ENCODE measurements at places on chromosomes 4 and X.
A peak's percentile ranks its signal among the peaks of the same experiment; 100 is the strongest.

GRCh38 chr4:7596918-7597606, 162.3 kb upstream of the PSAPL1 start:
- no peak for DNase-seq

DNA sequence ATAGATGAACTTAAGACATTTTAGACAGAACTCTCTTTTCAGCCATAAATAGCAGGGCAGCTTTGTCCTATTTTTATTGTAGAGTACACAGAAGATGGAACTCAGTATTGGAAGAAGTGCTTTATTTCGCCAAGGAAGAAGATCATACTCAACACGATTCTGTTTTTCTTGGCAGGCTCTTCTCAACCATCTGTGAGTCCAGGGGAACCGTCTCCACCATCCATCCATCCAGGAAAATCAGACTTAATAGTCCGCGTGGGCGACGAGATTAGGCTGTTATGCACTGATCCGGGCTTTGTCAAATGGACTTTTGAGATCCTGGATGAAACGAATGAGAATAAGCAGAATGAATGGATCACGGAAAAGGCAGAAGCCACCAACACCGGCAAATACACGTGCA, 37.6 kb downstream of the KIT start:
- DNase-seq: no peak

- peak; percentile 40 for DNase-seq
Observed at GRCh38 chr4:15659768-15660570, 4.8 kb upstream of the FBXL5 start.

GRCh38 chr4:139988863-139989765, 164.9 kb downstream of the MAML3 start:
- no peak for DNase-seq

DNA sequence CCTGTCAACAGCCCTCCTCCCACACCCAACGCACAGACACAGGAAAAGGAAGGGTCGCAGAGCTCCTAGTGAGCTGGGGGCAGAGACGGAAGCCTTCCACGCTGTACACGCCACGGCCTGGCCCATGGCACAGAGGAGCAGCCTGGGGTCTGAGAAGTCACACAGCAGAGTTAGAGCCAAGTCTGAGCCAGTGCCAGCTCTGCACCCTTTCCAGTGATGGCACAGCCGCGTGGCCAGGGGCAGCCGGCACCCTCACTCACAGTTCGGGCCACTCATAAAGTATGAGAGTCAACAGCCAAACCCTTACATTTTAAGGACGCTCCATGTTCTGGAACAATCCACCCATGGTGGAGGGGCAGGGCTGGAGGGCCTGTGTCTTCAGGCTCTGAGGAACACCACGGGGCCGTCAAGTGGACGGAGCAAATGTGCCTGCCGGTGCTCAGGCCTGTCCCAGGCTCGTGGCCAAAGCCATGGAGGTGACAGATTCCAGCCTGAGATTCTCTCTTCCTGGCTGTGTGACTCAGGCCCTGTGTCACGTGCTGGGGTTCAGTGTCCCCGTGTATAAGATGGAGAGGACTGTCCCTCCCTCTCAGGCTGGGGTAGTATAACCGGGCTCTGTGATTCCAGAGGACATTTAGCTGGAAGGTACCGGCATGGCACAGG, 91.2 kb downstream of the ABLIM2 start:
- DNase-seq: no peak

- DNase-seq: no peak
Observed at GRCh38 chr4:57114973-57115372, 4.8 kb upstream of the IGFBP7 start.
